Aorta (tissue), 5 donors: ENCODE measurements at places on chromosomes 5 and 9. TPM values are rescaled to one million over a fixed set of nuclear protein-coding genes. Genes with fewer than 3 reads are reported as not detected.

DNA sequence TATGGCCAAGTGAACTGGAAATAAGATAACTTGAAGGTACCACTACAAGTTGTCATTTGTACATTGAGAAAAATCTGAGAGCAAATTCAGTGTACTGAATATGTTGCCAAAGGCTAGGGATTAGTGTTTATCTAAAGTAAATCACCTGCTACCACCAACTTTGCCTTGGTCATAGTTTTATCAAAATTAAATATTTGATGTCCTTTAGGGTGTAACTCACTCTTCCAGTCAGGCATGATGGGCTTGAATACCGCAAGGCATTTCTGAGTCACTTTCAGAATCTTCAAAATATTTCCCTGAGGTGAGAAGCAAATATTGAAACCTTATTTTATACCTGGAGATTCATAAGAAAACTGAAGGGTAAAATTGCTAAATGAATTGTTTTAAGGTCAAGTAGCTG is 1338.6 kb upstream of the ACO1 start:
- no peaks in the 10 kb centered on the region for H3K36me3 ChIP-seq
- no peak overlapping the region for H3K27ac ChIP-seq
- no peaks in the 10 kb centered on the region for H3K4me1 ChIP-seq
- H3K4me3 ChIP-seq: no peak overlapping the region

DNA sequence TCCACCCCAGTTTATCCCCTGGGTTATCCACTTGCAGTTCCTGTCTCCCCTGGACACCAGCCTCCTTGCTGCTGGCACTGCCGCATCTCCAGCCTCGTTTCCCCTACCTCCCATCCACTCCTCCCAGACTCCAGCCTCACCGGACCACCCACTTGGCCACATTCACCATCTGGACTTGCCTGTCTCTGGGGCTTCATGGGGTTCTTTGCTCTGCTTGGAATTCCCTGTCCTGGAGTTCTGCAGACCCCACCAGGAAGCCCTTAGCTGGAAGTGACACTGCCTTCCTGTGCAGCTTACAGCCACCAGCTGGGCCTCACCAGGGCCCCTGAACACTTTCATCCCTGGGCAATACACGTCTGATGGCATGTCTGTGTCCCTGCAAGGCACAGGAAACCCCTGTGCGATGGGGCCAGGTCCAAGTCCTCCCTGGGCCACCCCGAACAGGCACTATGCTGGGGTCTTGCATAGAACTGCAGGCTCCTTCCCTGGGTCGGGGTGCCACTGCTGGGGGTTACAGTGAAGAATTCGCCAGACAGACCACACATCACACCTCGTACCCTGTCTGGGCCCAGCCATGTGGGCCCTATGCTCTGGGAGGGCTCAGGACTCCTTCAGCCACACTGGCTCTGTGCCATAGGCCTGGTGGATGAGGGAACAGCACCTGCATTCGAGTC is 3.0 kb downstream of the FLT4 start:
- no peak for DNase-seq
- no peak overlapping the region for H3K27ac ChIP-seq
- H3K27me3 ChIP-seq: no peaks in the 10 kb centered on the region
- H3K4me1 ChIP-seq: no peaks in the 10 kb centered on the region
- no peaks in the 10 kb centered on the region for H3K36me3 ChIP-seq
- H3K4me3 ChIP-seq: no peak overlapping the region

Gene C5orf58
- total RNA-seq: not detected

GRCh38 chr5:73587923-73588322 is 22.4 kb downstream of the UTP15 start:
- H3K4me3 ChIP-seq: no peak overlapping the region
- H3K4me1 ChIP-seq: no peaks in the 10 kb centered on the region
- DNase-seq: no peak
- H3K27me3 ChIP-seq: no peaks in the 10 kb centered on the region

DNA sequence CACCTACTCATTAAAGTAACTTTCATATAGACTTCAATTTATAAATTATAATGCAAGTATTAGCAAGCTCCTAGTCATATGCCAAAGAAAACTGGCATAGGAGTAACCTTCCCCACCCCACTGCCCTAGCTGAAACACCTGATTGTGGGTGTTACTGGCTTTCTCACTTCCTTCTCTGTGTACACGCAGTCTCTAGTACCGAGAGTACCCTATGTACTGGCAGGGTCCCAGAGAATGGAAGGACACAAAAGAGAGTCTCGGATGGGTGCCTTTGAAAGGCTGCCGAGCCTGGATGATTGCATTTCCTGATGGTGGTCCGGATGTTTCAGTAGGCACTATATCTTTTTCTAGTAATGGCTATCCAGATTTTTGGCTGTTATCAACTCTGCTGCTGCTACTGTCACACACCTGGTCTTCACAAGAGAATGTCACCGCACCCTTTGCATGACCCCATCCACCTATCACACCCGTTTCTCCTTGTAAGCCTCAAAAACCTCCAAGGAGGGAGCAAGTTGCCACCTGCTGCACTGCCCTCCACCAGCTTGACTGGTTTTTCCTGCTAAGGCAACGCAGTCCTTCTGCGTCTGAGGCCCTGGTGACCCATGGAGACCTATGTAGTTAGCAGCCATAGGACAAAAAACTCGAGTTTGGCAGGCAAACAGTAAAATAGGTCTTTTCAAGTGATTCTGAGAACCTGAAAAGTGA is 53.8 kb upstream of the CLINT1 start:
- H3K36me3 ChIP-seq: no peaks in the 10 kb centered on the region
- no peak overlapping the region for H3K27ac ChIP-seq
- no peaks in the 10 kb centered on the region for H3K4me1 ChIP-seq
- DNase-seq: no peak
- H3K27me3 ChIP-seq: no peaks in the 10 kb centered on the region

Gene LECT2
- total RNA-seq: not detected

Gene ZNF879
- total RNA-seq: 5.7 TPM

- H3K4me3 ChIP-seq: no peak overlapping the region
- H3K27me3 ChIP-seq: no peaks in the 10 kb centered on the region
- H3K4me1 ChIP-seq: no peaks in the 10 kb centered on the region
- no peak overlapping the region for H3K27ac ChIP-seq
- no peaks in the 10 kb centered on the region for H3K36me3 ChIP-seq
Measured at GRCh38 chr5:54589786-54590185, 72.2 kb downstream of the SNX18 start.

Gene BARHL1
- not detected for total RNA-seq

GRCh38 chr5:154236011-154236410 is 45.5 kb downstream of the GALNT10 start:
- H3K4me3 ChIP-seq: no peak overlapping the region
- DNase-seq: no peak
- no peak overlapping the region for H3K27ac ChIP-seq

Gene ANKRD20A1
- total RNA-seq: 1.9 TPM

GRCh38 chr5:128257076-128257475 is 173.5 kb downstream of the SLC12A2 start:
- H3K27me3 ChIP-seq: no peaks in the 10 kb centered on the region
- no peaks in the 10 kb centered on the region for H3K36me3 ChIP-seq
- no peak overlapping the region for H3K27ac ChIP-seq
- DNase-seq: no peak
- H3K4me1 ChIP-seq: no peaks in the 10 kb centered on the region
- no peak overlapping the region for H3K4me3 ChIP-seq

DNA sequence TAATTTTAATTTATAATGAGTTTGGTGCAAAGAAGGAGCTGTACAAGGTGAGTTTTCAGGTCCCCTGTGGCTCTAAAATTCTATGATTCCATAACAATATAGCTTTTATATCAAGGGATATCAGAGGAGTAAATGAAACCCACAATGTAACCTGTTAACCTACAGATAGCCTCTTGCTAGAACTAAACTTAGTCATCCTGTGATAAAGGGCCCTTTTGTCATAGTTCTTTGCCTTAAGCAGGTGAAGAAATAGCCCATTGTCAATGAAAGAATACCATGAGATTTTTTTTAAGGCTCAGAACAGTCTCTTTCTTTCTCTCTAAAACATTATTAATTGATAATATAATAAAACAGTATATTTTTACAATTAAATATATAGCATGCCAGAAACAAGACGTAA is 127.8 kb downstream of the NFIB start:
- H3K4me1 ChIP-seq: peaks cover 3% of the 10 kb centered on the region
- H3K36me3 ChIP-seq: no peaks in the 10 kb centered on the region
- H3K27ac ChIP-seq: no peak overlapping the region

Gene PCDHGB4
- total RNA-seq: 7.3 TPM

GRCh38 chr5:56529666-56530430 is 285.5 kb upstream of the MAP3K1 start:
- DNase-seq: no peak
- H3K27ac ChIP-seq: no peak overlapping the region
- no peaks in the 10 kb centered on the region for H3K36me3 ChIP-seq
- no peak overlapping the region for H3K4me3 ChIP-seq

Gene LCP2
- total RNA-seq: 58.8 TPM

GRCh38 chr5:89191374-89191773 is 308.4 kb upstream of the MEF2C start:
- H3K27me3 ChIP-seq: no peaks in the 10 kb centered on the region
- no peak overlapping the region for H3K27ac ChIP-seq
- no peaks in the 10 kb centered on the region for H3K36me3 ChIP-seq
- no peak overlapping the region for H3K4me3 ChIP-seq
- no peaks in the 10 kb centered on the region for H3K4me1 ChIP-seq

Gene COL15A1
- total RNA-seq: 126 TPM
